ENCODE measurements at places on chromosomes 3 and 15.
A peak's percentile ranks its signal among the peaks of the same experiment; 100 is the strongest.

DNA sequence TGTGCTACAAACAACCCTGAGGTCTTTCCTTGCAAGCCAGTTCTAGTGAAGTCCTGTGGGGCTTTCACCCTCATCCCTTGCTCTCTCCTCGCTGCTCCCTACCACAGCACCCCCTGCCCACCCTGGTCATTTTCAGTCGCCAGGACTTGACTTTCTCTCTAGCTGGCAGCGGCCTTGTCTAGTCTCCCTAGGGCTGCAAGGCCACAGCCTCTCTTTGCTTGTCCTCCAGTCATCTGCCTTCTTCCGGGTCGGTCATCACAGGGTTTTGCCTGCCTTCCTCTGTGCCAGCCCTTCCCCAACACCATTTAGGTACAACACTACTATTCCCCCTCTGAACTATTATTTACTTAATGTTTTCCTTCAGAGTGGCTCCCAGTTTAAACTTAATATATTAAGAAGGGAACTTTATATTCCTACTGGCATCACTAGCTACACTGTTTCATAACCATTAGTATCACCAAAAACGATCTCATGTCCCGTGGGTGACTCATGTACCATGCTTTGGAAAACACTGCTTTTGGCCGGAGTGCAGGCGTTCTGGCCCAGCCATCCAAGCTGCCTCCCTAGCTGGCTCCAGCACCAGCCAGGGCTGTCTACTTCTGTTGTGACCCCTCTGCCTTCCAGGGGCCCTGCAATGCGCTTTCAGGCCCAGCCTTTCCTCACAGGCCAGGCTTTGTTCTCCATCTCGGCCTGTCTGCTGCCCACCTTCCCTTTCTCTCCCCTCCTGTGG lies 21.4 kb downstream of the FAH start:
- DNase-seq = no peak

DNA sequence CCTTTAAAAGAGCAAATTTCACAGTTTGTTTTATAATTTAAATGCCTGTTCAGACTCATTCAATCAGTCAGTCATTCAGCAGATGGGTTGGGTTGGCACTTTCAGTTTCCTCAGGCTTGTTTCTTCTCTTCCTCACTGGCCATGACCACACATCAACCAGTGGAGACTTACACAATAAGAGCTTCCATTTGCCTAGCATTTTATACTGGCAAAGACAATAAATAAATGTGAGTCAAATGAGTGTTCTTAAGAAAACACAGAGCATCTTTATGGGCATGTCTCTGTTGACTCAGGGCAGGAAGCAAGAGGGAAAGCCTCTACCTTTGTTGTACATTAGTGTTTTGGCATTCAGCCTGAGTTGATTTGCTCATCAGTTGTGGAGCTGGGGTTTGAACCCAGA lies 122.6 kb downstream of the EPHB1 start:
- no peak for DNase-seq

DNA sequence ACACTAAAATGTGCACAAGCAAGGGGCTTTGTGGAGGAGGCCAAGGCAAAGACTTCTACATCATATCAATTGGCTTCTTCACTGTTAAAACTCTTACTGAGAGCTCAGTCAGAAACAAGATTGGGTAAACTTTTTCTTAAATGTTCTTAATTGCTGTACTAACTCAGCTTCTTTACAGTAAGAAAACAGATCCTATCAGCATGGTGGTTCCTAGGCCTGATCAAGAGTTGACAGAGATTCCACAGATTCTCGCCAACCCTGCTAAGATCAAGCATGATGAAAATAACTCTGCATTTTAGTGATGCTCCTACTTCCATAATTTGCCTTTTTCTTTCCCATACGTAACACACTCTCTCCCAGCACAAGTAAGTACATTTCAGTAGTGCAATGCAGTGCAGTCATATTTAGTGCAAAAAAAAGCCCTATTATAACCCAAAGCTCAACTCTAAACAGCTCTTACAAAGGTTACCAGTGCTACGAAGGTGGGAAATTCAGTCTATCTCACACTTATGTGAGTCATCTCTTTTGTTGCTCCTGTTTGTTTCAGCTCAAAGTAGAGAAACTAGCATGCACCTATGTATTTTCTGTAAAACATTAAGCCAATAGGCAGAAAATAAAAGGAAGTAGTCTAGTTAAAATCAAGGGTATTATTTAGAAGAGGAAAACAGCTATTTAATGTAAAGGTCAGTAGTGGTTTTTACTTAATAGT lies 29.9 kb downstream of the TIGIT start:
- DNase-seq = no peak

GRCh38 chr15:82040862-82041261 lies 5.0 kb downstream of the MEX3B start:
- DNase-seq = no peak

- DNase-seq = no peak
Observed at GRCh38 chr3:124799676-124800075, 69.4 kb downstream of the UMPS start.

DNA sequence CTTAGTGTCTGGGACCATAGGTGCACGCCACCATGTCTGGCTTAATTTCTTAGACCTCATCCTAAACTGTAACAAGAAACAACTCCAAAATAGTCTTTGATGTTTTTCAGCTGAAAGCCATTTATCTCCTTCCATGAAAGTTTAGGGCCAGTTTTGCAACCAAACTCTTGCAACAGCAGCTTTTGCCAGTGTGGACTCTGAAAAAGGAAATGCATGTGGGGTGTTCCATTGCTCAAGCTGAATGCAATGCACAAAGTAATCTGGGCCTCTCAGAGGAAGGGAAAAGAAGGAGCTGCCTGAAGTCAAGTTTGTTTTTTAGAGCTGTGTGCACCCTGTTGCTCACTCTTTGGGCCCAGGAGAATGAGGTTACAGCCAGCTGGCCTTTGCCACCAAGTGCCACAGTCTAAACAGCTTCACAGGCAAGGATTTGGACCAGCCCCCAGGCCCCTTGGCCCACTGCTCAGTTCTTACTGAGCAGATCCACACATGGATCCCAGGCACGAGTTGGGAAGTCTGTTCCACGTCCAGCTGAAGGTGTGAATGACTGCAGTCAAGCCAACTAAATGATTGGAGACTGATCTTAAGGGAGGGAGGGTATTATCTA lies 212.3 kb upstream of the LRRFIP2 start:
- no peak for DNase-seq

- peak; percentile 90 for DNase-seq
Observed at GRCh38 chr15:32861761-32862160, 144.0 kb downstream of the GREM1 start.

DNA sequence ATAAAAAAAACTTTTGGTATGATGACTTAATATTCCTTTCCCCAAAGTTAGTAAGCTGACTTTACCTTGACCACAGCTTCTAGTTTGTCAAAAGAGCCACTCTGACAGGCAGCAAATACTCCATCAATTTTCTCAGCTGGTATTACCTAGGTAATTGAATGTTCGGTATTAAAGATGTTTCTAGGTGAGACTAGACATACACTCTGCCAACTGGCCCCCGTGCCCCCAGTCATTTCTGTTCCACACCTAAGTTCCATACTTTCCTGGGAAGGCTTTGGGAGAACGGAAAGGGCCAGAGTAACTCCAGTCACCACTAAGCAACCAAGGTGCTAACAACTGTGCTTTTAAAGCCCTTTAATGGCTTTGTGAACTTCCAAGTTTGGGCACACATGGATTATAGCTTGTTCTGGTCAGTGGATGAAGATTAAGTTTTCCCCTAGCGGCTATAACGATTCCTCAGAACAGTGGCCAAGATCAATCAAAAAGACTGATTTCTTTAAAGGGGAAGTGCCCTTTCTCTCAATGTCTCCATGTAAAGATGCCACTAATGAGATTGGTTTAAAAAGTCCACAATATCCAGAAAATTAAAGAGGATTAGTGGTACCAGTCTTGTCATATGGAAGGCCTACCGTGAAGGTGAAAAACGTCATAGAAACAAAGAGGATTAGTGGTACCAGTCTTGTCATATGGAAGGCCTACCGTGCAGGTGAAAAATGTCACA lies 7.0 kb downstream of the EIF4A2 start:
- peak; percentile 37 for DNase-seq

DNA sequence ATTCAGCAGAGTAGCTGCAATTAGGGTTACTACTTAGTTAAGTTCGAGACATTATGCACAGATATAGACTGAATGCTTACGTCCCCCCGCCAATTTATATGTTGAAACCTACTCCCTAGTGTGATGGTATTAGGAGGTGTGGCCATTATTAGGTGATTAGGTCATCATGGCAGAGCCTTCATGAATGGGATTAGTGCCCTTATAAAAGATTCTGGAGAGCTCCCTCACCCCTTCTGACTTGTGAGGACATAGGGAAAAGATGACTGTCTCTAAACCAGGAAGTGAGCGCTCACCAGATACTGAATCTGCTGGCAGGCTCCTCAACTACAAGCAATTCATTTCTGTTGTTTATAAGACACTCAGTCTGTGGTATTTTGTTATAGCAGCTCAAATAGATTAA lies 25.6 kb upstream of the TEX9 start:
- DNase-seq = no peak

DNA sequence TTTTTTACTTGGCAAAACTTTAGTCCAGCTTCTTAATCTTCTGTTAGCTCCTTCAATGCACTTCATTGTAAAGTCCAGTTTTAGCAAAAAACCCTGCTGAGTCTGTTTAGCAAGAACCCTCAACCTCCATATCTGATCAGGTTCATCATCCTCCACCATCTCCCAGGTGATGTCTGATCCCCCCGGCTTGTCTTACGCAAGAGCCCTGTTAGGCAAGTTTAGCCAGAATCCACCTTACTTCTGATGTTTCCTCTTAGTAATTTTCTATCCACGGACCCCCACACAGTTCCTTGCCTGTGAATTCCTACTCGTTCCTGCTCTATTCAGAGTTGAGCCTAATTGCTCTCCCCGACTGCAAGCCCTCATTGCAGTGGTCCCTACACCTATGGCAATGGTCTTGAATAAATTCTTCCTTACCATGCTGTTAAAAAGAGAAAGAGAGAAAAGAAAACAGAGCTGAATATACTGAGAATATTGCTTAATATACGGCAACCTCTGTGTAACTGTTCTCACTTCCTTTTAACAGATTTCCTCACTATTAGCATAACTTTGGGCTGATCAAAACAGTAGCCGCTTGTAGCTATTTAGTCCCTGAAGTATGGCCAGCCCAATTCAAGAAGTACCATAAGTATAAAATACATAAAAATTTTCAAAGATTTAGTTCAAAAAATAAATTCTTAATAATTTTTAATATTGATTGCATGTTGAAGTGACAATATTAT lies 78.7 kb upstream of the MME start:
- no peak for DNase-seq

DNA sequence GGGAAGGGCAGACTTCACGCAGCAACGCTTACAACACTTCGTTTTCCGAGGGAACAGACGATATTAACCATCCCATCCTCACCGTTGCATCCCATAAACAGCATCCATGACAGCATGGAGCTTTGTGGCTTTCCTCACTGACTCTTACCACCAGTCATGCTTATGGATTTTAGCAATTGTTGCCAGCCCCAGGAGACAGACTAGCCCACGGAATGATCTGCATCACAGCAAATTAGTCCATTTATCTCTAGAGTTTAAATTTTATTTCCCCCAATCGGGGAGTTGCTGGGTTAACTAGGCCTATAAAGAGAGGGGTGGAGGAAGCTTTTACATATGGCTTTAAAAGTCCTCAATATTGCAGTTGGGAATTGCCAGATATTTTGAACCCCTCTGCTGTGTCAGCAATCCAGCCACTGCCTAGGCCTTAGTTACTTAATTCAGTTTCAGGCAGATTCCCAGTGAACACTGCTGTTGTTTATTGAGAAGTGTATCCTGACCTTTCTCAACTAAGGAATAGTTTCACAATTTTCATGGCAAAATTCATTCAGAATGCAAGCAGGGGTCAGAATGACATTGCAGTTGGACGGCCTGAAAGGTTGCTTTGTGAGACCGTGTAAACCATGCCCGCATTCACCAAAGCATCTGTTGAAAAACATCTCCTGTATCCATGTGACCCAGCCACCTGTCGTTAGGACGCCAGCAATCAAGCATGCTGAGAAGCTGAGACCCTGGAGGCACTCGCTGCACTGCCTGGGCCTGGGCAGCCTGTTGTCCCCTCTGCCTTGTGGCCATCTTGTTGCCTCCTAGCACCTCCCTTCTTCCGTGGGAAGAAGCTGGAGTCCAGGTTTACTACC lies 397.4 kb upstream of the TPM1 start:
- DNase-seq = no peak

DNA sequence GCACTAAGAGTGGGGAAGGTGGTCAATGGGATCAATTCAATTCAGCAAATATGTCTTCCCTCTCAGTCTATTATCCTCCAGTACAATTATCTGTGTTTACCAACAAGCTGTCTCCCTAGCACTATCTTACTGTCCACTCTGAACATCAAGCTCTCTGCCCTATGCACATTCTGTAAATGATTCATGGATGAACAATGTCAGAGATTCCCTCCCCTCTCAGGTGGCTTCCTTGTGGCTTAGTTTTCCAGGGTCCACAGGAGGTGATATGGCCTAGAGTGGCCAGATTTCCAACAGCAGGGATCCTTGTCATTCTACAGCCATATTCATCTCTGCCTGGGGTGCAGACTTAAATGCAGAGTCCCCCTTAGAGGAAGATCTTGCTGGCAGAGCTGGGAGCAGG lies 225.1 kb downstream of the UACA start:
- DNase-seq = no peak

- DNase-seq = no peak
Observed at GRCh38 chr3:43998836-43999727, 242.6 kb upstream of the TOPAZ1 start.

DNA sequence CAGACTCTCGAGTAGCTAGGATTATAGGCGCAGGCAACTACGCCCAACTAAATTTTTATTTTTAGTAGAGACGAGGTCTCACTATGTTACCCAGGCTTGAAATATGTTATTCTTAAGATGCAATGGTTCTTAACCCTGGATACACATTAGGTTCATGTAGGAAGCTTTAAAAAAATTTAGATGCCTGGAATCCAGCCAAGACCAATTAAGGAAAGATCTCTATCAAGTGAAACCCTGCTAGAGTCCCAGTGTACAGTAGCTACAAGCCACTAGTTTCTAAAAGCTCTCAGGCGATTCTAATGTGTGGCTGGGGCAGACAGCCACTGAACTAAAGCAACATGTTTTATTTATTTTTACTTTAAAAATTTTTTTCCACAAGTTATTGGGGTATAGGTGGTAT lies 33.2 kb downstream of the TRIM69 start:
- DNase-seq = no peak

DNA sequence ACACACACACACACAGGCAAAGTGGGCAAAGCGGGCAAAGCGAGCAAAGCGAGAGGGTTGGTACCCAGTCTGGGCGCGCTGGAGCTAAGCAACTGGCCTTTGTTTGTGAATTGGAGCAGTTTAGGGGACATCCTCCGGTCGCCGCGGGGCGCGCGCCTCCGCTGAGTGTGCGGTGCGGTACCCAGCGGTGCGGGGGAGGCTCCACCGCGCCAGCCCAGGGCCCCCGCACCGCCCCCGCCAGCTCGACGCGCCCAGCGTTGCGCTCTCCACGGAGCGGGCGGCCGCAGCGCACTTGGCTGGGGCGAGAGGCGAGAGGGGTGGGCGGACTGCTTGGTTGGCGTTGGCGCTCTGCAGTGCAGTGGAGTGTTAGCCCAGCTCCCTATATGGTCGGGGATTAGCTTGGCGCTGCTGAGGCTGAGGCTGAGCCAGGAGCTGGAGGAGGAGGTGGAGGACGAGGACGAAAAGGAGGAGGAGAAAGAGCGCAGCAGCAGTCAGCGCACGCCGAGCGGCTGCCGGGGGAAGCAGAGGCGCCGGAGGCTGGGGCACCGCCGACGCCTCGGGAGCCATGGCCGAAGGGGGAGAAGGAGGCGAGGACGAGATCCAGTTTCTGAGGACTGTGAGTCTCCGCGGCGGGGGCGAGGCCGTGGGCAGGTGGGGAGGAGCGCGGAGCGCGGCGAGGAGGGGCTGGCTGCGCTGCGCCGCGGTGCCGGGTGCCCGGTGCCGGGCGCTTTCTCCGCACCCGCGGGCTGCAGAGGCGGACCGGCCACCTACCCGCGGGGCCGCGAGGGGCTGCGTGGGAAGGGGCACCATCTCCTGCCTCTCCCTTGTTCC lies at the start of gene RYR3:
RYR3 (plus strand) TSS at position 487 of the 831 bp plus-strand sequence; CDS start at position 566, 79 bp downstream.
- DNase-seq = no peak
